ENCODE measurements at places on chromosomes 5 and 9.

GRCh38 chr5:36908544-36909260, 32.1 kb downstream of the NIPBL start:
- peak; percentile 58 for DNase-seq

- DNase-seq: no peak
Observed at GRCh38 chr9:108444400-108445358, 411.1 kb downstream of the ACTL7B start.

DNA sequence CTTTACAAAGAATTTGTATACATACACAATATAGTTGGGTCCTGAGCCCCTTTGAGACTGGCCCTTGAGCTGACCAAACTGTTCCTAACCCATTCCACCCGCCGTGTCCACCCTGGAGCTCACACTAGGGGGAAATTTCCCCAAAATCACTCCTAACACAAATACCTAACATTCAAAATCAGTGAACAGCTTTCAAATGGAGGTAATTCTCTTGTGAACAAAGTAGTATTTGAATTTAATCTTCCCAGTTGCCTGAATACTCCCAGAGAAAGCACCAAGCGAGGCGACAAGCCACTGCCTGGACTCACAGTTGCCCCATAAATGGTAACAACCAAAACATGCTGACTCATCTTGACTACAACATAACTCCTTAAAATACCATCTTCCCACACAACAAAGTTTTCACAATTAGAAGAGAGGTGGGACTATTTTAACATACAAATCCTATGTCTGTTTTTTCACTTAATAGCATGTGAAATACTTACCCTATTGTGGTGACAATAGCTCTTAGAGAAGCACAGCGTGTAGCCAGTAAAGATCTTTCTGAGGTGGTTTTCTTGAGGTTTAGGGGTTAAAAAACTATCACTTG, 31.7 kb upstream of the SCAMP1 start:
- DNase-seq: no peak

GRCh38 chr9:18771011-18771410, 262.0 kb downstream of the SAXO1 start:
- no peak for DNase-seq

DNA sequence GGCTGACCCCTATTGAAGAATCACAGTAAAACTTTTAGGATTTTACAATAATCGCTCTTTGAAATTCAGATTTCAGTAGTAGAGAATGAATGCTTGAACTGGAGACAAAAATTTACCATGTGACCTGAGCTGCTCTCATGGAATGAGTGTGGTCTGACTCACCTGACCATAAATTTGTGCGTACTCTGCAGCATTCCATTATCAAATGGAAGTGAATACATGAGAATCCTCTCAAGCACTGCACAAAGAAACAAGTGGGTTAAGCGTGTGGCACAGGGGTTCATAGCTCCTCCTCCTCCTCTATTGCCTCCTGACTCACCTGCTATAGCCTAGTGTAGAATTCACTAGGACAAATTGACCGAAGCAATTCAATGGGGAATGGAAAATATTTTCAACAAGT, 269.8 kb upstream of the CDH9 start:
- no peak for DNase-seq

- DNase-seq: no peak
Observed at GRCh38 chr9:133131506-133131905, 10.5 kb upstream of the RALGDS start.

- DNase-seq: no peak
Observed at GRCh38 chr5:82018462-82018861, 46.6 kb downstream of the ATG10 start.

DNA sequence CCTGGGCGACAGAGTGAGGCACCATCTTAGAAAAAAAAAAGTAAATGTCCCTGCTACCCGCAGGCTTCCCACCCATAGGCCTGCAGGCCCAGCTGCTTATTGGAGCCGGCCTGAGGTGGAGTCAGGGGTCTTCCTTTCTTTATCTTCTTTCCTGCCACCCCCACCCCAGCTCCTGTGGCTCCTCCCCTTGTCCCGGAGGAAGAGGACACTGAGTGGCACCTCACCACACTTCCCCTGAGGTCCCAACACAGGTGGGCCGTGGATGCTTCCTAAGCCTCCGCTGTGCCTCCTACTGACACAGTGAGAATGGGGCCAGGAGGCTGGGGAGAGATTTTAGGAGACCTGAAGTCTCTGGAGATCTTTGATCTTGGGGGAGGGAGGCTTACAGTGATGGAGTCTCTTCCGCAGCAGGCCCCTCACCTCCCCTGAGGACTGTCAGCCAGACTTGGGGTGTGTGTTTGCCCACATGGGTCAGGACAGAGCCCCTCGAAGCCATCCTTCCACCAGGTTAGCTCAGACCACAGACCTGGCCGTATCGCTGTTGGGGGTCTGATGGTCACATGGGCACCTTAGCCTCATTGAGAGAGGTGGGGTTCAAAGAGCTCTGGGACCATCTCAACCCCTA, 135.4 kb upstream of the IER5L start:
- no peak for DNase-seq
